ENCODE measurements at places on chromosomes 5 and 9.
A peak's percentile ranks its signal among the peaks of the same experiment; 100 is the strongest.

GRCh38 chr5:83096660-83097339 lies 19.5 kb downstream of the XRCC4 start:
- DNase-seq, result peak; percentile 34

- no peak for DNase-seq
Observed at GRCh38 chr5:81068635-81069034, 108.5 kb downstream of the RASGRF2 start.

GRCh38 chr5:56126487-56127179 lies 106.5 kb downstream of the ANKRD55 start:
- peak; percentile 20 for DNase-seq

- no peak for DNase-seq
Observed at GRCh38 chr5:1090538-1090937, 21.3 kb downstream of the SLC12A7 start.

- DNase-seq, result no peak
Observed at GRCh38 chr5:128397876-128398275, 140.2 kb downstream of the FBN2 start.

- DNase-seq, result peak; percentile 4
Observed at GRCh38 chr5:85132269-85132668, 747.6 kb upstream of the EDIL3 start.

DNA sequence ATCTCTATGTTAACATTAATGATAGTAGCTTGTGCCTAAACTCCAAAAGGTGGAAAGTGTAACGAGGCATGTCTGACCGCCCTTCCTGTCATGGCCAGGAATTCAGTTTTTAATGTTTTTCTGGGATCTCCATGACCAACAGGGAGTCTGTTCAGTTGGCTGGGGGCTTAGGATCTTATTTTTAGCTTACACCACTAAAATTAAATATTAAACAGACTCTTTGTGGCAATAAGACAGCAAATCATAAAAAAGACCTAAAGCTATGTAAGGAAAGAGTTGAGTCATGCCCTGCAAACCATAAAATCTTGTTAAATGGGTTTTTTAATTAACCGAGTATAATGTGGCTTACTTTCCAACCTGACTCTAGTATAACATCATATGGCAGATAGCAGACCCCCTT lies 247.8 kb downstream of the DIRAS2 start:
- DNase-seq, result no peak

- no peak for DNase-seq
Observed at GRCh38 chr9:115378241-115378640, 260.3 kb upstream of the TNC start.

- DNase-seq, result no peak
Observed at GRCh38 chr9:2624051-2624682, 2.6 kb downstream of the VLDLR start.

DNA sequence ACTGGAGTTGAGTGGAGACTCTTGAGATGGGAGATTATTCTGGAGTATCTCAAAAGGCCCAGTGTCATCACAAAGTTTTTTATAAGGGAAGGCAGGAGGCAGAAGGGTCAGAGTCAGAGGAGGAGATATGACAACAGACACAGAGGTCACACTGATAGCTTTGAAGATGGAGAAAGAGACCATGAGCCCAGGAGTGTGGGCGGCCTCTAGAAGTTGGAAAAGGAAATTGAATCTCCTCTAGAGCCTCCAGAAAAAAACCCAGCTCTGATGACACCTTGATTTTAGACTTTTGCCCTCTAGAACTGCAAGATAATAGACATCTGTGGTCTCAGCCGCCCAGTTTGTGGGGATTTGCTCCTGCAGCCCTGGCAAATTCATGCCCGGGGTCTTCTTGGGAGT lies 64.8 kb upstream of the SPTLC1 start:
- no peak for DNase-seq

- DNase-seq, result no peak
Observed at GRCh38 chr5:34034534-34035327, 8.3 kb downstream of the C1QTNF3 start.

GRCh38 chr9:83036043-83036442 lies 26.9 kb downstream of the RASEF start:
- no peak for DNase-seq

DNA sequence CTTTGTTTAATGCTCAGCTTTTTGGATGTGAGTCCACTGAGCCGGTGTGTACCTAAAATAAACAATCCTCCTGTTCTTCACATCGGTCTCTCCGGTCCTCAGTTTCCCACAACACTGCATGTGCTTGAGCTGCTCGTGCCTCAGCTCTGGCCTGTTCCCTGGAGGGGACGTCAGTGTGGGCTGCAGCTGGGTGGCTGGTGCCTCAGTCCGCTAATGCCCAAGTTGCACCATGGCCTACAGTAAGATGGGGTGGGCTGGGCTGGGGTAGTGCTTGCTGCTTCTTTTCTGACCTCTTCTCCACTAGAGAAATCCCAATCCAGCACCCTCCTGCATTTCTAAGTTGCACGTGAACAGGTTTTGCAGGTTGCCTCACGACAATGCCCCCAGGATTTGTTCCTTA lies 595 bp upstream of the BTNL9 start:
- DNase-seq, result no peak

GRCh38 chr9:109923471-109923760 lies 143.4 kb downstream of the PALM2AKAP2 start:
- DNase-seq, result no peak

DNA sequence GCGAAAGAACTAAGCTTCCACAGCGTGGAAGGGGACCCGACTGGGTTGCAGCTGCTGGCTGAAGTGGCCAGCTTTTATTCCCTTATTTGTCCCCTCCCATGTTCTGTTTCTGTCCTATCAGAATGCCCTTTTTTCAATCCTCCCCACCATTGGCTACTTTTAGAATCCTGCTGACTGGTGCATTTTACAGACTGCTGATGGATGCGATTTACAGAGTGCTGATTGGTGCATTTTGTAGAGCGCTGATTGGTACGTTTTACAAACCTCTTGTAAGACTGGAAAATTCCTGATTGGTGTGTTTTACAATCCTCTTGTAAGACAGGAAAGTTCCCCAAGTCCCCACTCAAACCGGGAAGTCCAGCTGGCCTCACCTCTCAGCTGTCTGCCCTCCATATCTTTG lies 50.7 kb downstream of the KLF9 start:
- no peak for DNase-seq

GRCh38 chr9:24932785-24933184 lies 387.1 kb upstream of the IZUMO3 start:
- no peak for DNase-seq

GRCh38 chr5:55081541-55081940 lies 20.9 kb upstream of the GZMA start:
- no peak for DNase-seq

- DNase-seq, result no peak
Observed at GRCh38 chr5:151820903-151821302, 49.1 kb downstream of the G3BP1 start.

GRCh38 chr9:79551586-79551985 lies 20.2 kb upstream of the TLE4 start:
- DNase-seq, result peak; percentile 43

GRCh38 chr5:173831196-173831914 lies 56.8 kb upstream of the CPEB4 start:
- DNase-seq, result no peak

- no peak for DNase-seq
Observed at GRCh38 chr9:123657099-123657498, 272.8 kb downstream of the DENND1A start.

- no peak for DNase-seq
Observed at GRCh38 chr5:18749763-18750162, 1115.5 kb downstream of the TAF11L14 start.

GRCh38 chr5:68318955-68319705 lies 103.6 kb downstream of the PIK3R1 start:
- peak; percentile 70 for DNase-seq

DNA sequence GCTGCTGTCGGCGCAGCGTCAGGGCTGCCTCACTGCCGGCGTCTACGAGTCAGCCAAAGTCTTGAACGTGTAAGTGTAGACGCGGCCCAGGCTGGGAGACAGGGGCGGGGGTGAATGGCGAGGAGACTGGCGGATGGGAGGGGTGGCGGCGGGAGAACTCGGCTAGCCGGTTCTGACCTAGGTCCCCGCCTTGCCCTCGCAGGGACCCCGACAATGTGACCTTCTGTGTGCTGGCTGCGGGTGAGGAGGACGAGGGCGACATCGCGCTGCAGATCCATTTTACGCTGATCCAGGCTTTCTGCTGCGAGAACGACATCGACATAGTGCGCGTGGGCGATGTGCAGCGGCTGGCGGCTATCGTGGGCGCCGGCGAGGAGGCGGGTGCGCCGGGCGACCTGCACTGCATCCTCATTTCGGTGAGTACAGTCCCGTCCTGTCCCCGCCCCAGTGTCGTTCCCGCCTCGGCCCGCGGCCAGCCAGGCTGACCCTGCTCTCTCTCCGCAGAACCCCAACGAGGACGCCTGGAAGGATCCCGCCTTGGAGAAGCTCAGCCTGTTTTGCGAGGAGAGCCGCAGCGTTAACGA lies 745 bp downstream of the GADD45G start:
- peak; percentile 33 for DNase-seq

DNA sequence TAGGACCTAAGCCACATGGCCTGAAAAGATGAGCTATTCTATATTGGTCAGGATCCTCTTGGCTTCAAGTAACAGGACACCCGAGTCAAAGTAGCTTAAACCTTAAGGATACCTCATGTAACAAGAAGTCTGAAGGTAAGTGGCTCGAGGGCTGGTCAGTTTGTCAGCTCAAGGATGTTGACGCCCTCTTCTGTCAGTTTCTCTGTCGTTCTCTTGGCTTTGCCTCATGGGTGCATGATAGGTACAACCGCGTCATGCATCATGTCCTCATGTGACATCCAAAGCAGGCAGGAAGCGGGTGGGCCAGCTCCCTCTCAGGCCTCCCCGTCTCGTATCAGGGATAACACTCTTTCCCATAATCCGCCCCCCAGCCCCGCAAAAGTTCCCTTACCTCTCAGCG lies 22.1 kb upstream of the TCERG1 start:
- no peak for DNase-seq

- peak; percentile 18 for DNase-seq
Observed at GRCh38 chr9:79189511-79189924, 382.2 kb upstream of the TLE4 start.

GRCh38 chr5:138471052-138471361 lies 5.7 kb downstream of the EGR1 start:
- no peak for DNase-seq

DNA sequence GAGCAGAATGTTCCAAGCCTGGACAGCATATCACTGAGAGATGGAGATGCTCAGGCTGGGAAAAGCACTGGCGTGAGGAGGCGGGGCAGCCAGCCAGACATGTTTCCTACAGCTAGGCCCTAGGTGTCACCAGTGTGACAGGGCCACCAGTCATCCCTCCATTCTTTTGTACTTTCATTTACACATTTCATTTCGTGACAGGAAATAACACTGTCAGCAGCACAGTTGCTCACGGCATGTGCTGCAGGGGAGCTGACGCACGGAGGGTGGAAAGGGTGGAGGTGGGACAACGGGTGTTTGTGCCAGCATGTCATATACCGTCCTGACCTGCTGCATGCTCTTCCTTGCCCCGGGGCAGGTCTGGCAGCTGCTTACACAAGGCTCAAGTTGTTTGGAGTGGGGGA lies 14.8 kb upstream of the CEMIP2 start:
- DNase-seq, result peak; percentile 88

DNA sequence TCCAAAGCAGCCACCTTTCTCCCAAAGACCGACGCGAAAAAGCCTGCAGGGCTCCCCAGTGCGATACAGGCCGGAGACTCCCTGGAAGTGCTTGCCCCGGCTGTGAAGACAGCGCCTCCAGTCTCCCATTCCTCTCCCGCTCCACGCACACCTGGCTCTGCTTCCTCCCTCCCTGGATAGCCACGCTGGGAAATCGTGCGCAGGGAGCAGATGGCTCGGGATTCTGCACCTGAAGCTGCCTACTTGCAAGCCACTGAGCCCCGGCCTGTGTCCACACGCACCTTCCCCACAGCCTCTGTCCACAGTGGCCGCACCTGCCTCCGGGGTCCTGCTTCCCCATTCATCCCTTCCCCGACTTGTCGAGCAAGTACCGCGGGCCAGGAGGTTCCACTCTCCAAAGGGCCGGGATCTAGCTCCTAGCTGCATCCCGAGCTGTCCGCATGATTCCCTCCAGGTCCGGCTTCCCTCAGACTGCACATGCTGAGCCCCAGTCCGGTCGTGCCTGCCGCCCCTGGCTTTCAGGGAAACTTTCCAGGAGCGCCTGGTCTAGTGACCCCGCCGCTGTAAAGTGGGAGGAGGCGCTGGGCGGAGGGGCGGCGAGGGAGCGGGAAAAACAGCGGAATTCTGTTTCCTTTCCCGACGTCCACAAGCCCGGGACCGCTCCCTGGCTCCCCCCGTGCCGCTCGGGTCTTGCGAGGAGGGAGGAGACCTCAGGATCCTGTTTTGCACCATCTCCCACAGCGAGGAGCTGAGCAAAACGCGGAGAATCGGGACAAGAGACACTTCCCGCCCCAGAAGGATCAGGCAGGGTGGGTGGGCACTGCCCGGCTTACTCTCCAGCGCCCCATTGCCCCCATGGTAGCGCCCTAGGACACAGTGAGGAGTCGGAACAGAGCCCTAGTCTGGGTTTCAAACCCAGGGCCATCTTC lies 2.0 kb downstream of the SEMA6A start:
- peak; percentile 21 for DNase-seq

DNA sequence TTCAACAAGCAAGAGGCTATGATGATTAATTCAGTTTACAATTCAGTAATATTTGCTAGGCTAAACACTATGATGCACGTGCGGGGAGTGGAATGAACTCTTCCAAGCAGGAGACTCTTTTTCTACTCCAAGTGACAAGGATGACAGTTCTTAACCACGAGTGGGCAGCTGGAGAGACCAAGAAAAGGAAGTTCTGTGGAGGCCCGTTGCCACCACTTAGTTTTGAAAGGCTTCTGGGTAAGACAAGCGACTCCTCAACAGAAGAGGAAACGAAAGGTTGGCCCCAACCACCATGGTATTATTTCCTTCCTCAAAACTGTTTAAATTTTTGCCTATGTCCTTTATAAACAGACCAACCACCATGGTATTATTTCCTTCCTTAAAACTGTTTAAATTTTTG lies 2.8 kb downstream of the DCAF12 start:
- no peak for DNase-seq

GRCh38 chr9:88791105-88791805 lies 200.0 kb upstream of the S1PR3 start:
- DNase-seq, result peak; percentile 92

DNA sequence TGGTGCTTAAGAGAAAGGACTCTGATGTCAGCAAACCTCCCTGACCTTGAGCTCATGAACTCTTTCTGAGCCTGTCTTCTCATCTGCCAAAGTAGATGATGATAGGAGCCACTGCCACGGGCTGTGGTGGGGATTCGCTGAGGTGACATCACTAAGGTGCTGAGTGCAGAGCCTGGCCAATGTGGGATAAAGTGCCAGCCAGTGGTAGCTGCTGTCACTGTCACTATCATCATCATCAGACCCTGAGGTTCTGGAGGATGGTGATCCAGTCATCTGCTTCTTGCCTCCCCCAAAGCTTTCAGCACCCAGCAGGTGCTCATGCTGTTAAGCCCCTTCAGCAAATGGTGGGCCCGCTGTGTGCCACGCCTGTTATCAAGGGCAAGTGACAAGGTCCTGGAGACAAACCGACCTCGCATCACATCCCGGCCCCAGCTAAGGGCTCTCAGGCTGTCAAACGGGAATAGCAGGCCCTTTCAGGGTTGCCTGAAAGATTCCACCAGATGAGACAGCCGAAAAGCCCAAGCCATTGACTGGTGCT lies 6.4 kb downstream of the FPGS start:
- DNase-seq, result no peak
